ENCODE measurements at places on chromosomes 16 and 17.
A peak's percentile ranks its signal among the peaks of the same experiment; 100 is the strongest.

- no peak for DNase-seq
Observed at GRCh38 chr17:44448412-44448811, 54.8 kb downstream of the GPATCH8 start.

- no peak for DNase-seq
Observed at GRCh38 chr17:13864521-13864920, 204.8 kb upstream of the COX10 start.

GRCh38 chr17:17837966-17838962 lies 1.5 kb upstream of the SREBF1 start:
- peak; percentile 47 for DNase-seq

- DNase-seq: no peak
Observed at GRCh38 chr17:69555056-69555455, 140.6 kb downstream of the MAP2K6 start.

GRCh38 chr16:23530062-23530461 lies 19.8 kb upstream of the GGA2 start:
- no peak for DNase-seq

DNA sequence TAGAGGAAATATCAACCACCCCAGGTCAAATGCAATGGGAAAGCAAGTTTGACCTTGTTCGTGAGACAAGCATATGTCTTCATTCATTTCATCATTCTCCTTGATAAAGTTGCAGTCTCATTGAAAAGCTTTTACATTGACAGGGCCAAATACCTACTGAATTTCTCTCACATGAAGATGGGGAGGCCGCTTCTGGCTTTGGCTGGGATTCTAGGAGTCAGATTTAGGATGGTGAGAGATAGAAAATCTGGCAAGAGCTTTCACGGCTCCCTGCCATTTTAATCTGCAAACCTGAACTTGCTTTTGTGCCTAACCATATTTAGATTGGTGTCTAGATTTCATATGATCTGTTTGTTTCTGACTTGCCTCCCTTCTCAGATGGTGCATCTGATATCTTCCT lies 88.0 kb downstream of the TMEM100 start:
- DNase-seq: no peak

DNA sequence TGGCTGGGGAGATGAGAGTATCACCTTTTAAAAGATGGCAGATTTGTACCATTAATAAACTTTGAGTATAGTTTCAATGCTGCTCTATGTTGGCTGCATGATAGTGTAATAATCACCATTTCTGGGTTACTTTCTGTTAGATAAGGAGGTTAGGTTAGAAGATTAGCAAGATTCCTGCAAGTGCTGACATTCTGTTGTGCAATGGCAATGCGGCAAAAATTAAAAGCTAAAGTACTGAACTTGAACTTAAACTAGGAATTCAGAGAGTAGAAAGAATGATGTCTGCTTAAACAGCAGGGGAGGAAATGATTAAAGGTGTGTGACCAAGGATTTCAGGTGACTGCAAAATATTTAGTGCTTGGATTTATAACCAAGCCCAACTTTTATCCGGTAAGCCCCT lies 399.8 kb upstream of the MON1B start:
- DNase-seq: no peak

DNA sequence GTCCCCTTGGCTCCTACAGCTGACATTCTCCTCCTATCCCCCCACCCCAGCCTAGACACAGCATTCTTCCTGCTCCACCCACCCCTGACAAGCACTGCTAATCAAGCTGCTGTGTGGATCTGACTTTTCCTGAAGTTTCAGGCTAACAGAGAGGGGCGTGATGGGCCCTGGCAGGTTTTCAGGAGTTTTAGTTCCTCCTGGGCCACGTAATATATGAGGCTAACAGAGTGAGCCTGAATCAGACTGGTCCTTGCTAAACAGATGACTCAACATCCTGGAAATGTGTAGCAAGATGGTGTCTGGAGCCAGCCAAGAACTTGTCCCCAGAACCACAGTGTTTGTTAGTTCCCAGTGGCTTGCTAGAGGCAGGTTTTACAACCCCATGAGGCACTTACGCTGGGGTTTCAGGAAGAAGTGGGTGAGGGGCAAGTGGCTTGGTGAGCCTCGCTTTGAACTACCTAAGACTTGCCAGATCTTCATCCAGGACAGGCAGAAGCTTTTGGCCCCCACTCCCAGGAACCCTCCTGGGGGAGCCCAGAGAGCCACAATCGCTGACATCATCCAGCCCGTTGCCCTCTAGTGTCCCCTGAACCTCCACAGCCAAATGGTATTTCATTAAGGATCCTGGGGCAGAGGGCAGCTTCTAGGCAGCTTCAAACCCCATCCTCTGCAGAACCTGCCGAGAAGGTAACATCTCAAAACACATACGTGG lies 15.9 kb downstream of the TMEM92 start:
- no peak for DNase-seq

DNA sequence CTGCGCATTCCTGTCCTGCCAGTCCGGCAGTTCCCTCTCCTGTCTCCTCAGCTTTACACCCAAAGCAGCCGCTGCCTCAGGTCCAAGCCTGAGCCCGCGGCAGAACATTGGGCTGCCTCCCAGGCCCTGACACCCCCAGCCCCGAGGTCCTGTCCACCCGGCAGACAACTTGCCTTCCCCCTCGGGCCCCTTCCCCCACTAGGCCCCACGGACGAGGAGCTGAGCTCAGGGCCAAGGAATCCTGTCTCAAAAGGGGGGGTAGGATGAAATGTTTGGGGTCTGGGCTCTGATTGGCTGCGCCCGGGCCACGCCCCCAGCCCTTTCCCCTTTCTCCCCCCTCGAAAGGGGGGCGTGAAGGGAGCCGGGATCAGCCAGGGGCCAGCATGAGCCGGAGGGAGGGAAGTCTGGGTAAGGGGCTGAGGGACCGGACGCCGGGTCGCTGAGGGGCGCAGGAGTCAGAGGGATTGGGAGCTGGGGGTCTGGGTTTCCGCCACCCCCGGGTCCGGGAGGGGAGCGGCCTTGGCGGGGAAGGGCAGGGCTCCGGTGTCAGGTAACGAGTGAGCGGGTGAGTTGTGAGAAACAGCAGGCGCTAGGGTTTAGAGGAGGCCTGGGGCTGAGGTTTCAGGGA lies at the start of gene CTF1:
CTF1 (plus strand) TSS at position 354 of the 628 bp plus-strand sequence; CDS start at position 384, 30 bp downstream.
- DNase-seq: peak; percentile 77

GRCh38 chr17:72165867-72166439 lies 45.1 kb downstream of the SOX9 start:
- peak; percentile 14 for DNase-seq

DNA sequence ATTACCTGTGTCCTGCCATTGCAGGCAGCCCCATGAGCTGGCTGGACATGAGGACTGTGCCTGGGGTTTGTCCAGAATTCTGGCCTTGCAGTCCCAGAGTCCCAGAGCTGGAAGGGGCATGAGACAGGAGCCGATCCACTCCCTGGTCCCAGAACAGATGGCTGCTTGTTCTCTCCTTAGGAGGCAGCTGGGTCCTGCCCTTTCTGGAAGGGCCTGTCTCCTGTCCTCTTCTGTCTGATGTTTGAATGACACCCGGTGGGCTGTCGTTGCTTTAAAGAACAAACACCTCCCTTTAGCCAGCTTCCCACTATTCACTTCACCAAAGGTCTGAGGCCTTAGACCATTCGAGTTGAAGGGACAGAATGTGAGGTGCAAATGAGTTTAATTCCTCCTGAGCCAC lies 63.8 kb downstream of the RAP1GAP2 start:
- DNase-seq: no peak

DNA sequence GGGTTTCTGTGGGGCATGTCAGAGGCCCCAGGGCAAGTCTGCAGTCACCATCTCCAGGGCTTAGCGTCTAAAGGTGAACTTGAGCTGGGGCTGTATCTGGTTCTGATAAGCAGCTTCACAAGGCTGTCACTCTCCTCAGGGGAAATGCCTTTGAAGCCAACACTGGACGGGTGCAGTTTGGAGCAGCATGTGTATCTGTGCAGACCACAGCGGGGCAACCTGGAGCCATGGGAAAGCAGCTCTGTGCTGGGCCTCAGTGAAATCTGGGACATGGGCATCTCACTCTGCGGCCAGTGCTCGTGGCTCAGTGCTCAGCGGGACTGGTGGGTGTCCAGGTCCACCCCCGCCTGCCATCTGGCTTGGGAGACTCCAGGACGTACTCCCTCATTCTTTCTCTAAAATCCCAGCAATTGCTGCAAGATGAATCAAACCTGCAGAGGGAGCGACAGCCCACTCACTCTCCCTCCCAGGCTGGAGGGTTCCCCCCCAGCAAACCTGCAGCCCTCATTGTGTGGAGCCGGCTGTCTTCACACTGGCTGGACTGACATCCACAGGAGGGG lies 63.5 kb downstream of the PRMT7 start:
- no peak for DNase-seq

GRCh38 chr17:62718429-62718828 lies 89.7 kb downstream of the MARCHF10 start:
- no peak for DNase-seq

DNA sequence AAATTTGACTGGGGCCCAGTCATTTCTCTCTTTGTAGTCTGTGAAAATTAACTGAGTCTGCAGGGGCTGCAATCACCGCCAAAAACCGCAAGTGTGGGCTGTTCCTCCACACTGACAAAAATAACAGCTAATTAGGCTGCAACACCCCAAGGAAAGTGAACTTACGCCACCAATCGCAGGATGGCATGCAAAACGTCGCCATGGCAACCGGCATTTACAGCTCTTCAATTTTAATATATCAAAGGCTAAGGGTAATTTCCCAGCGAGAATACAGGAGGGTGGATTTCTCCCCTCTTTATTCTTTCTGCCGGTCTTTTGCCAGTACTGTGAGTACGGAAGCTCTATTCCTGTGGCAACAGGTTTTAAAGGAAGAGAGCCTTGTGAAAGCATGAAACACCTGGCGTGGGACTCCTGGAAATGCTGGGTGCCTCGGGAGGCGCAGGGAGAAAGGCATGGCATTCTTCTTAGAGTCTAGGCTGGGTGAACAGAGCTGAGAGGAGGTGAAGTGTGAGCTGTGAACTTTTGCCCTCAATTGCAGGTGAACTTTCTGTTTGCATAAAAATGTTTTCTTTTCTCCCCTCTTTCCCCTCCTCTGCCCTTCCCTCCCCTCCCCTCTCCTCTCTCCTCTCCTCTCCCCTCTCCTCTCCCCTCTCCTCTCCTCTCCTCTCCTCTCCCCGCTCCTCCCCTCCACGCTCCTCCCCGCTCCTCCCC lies 399.7 kb downstream of the XYLT1 start:
- DNase-seq: peak; percentile 27

GRCh38 chr16:28193530-28194423 lies 18.0 kb downstream of the XPO6 start:
- no peak for DNase-seq

DNA sequence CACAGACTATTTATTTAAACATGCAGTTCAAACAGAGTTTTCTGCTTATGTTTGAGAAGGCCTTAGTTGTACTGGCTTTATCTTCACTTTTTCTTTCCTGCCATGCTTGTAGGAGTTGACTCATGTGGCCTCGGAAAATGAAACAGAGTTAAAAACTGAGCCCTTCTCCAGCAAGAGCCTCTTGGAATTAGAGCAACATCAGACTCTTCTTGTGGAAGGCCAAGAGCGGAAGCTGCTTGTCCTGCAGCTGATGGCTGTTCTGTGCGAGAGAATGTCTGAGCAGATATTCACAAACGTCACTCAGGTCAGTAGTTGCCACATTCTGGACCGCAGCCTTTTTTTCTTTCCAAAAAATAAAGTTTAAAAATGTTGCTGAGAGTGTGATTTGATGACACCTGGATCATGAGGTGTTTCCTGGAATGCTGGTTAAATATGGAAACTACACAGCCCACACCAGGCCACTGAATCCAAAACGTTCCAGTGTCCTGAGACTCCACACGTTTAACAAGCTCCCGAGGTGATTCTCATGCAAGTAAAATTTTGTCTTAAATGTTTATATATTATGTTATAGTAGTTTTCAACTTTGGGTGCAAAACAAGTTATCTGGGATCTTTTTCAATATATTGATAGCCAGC lies 65.9 kb downstream of the TANGO6 start:
- DNase-seq: no peak

- DNase-seq: no peak
Observed at GRCh38 chr17:71110326-71110725, 941.0 kb downstream of the KCNJ2 start.

DNA sequence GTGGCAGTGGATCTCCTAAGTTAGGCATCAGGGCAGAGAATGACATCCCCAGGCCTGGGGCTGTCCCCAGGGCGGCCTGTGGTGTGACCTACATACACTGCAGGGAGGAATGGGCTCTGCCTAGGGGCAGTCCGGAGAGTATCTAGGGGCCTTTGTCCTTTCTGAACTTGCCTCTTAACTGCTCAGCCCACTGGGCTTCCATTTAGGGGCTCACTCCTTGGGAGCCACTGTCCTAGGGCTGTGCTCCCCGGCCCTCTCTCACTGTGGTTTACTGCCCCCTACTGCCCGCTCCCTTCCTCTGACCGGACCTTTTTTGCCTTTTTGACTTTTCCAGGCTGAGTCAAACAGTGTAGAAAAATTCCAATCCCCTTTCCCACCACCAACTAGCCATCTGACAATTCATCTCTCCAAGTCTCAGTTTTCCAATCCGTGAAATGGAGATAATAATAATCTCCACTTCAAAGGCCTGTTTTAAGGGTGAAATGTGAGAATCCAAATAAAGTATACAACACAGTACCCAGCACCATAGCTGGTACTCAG lies 66.8 kb downstream of the DNAH3 start:
- peak; percentile 81 for DNase-seq

DNA sequence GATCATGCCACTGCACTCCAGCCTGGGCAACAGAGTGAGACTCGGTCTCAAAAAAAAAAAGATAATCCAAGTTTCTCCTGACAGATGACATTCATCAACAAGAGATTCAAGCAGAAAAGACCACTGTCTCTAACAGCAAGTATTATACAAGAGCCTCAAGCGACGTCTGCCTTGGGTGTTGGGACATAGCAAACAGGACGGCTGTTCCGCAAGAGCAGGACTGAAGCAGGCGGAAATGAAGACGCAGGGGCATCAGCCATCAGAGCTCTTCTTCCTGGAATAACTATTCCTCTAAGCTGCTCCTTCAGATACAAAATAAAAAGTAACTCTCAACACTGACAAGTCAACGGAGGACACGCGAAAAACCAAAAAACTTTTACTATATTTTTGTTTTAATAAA lies 54.0 kb downstream of the ANKRD11 start:
- no peak for DNase-seq

- DNase-seq: no peak
Observed at GRCh38 chr17:56392321-56392720, 201.2 kb upstream of the NOG start.

- no peak for DNase-seq
Observed at GRCh38 chr16:3728424-3729160, 11.3 kb upstream of the TRAP1 start.

- no peak for DNase-seq
Observed at GRCh38 chr17:29043539-29044145, 701 bp downstream of the PIPOX start.

DNA sequence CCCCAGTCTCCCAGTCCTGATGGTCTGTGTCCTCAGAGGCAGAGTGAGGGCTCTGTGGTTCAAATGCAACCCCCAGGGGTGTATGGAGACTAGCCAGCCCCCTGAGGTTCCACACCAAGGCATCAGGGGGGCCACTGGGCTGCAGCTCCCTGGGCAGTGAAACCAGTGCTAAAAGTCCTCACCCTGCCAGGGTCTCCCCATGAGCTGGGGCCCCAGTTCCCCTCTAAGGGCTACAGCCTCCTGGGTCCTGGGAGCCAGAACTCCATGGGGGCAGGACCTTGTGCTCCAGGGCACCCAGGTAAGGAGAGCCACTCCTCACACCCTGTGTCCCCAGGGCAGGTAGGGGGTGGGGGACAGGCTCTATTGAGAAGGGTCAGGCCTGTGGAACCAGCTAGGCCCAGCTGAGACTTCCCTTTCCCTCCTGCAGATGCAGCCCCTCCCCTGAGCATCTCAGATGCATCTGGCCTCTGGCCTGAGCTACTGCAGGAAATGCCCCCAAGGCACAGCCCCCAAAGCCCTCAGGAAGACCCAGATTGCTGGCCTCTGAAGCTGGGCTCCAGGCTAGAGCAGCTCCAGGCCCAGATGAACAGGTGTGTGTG lies 6.4 kb upstream of the DCAF7 start:
- DNase-seq: no peak
